ENCODE measurements at places on chromosomes 6 and 20. TPM values are rescaled to one million over a fixed set of nuclear protein-coding genes. Genes with fewer than 3 reads are reported as not detected.

DNA sequence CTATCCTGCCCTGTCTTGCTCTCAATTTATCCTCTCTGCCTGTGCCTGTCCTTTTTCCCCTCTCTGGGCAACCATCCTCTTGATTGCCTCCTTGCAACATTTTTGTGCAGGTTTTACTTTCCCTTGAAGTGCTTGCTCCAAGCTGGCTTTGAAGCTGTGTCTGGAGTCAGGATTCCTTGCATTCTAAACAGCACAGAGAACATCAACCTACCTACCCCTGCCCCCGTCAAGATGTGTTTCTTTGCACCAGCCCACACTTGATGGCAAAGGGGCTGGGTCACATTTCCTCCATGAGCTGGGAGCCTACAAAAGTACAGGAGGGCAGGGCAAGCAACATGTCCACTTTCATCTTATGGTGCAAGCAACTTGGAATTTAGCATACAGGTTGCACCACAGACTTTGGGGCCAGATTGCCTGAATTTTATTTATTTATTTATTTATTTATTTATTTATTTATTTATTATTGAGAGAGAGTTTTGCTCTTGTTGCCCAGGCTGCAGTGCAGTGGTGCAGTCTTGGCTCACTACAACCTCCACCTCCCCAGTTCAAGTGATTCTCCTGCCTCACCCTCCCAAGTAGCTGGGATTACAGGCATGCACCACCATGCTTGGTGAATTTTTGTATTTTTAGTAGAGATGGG, 206.3 kb downstream of the COL19A1 start:
- no peak for DNase-seq

GRCh38 chr6:37979392-37980221, 160.1 kb downstream of the ZFAND3 start:
- no peak for DNase-seq

DNA sequence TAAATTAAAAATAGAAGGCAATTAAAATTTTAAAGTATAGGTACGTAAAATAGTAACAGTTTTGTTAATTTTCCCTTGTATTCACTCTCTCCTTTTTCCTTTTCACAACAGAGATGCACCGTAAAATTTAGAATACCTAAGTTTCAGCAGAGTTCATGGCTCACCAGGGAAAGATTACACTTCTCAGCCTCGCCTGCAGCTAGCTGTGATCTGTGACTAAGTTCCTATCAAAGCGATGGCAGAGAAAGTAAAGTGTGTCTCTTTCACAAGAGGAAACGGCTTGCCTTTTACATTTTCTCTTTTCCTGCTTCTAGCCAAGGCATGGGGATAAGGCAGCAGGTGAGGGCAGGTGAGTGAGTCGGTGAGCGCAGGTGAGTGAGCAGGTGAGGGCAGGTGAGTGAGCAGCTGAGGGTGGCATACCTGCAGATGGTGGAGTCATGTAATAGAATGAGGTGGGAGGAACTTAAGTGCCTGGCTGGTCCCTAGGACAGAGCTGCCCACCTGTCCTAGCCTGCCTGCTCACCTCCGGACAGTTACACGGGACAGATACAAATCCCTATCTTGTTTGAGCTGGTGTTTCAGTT, 30.9 kb downstream of the ZFP64 start:
- no peak for DNase-seq

DNA sequence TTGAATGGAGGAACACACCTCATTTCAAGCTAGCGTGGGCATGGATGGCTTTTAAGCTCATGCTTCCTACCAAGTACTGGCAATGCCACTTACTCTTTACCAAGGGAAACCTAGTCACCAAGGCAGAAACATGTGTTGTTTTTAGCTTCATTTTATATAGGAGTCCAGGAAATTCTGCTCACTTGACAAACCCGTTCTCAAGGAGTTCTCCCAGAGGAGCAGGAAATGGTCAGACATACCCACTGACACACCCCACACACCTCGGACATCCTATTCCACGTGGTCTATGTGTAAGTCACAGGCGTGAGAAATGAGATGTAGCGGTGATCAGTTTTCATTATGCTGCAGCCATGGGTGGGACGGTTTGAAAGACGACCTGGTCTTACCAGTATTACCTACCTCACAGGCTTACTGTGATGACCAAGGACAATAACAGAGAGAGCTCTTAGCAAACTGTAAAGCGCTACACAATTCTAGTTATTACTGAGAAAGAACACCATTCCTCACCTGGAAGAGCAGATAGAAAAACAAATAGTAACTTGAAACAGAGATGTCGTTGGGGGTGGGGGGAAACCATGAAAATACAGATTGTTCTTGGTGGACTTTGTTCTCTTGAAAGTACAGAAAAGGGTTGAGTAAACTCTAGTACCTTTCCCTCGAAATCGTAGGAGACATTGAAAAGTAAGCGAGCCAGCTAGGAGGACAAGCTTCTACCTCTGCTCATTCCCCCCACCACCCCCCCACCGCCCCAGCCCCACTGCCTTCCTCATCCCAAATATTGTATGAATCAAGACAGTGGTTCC, 1.7 kb downstream of the CNKSR3 start:
- DNase-seq, result peak; percentile 73

GRCh38 chr6:114364301-114364700, 21.5 kb upstream of the HS3ST5 start:
- DNase-seq, result no peak

Gene WFDC12
- not detected for total RNA-seq
